ENCODE measurements at places on chromosomes 5 and 9.

DNA sequence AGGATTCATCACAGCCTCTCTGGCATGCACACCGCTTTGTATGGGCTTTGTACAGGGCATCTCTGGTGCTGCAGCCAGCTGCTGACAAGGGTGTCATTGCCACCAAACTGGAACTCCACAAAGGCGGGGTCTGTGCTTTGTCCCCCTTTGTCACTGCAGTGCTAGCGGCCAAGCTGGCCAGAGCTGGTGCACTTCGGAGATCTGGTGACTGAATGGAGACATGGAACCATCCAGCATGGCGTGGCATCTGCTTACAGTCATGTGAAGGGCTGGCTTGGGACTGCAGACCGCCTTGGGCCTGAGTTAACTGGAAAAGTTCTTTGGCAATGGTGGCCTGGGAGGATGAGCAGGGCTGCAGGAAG lies 18.7 kb upstream of the COL5A1 start:
- no peak overlapping the region for H3K4me3 ChIP-seq
- H3K36me3 ChIP-seq, result no peaks in the 10 kb centered on the region
- peaks cover 5% of the 10 kb centered on the region for H3K4me1 ChIP-seq
- H3K27ac ChIP-seq, result no peak overlapping the region

GRCh38 chr5:93721511-93721910 lies 19.9 kb downstream of the POU5F2 start:
- H3K27ac ChIP-seq, result no peak overlapping the region
- no peaks in the 10 kb centered on the region for H3K36me3 ChIP-seq
- no peak overlapping the region for H3K4me3 ChIP-seq

- no peaks in the 10 kb centered on the region for H3K27me3 ChIP-seq
- peaks cover 10% of the 10 kb centered on the region for H3K36me3 ChIP-seq
- no peak for DNase-seq
- H3K4me3 ChIP-seq, result no peak overlapping the region
- no peak overlapping the region for H3K27ac ChIP-seq
These were observed 207.9 kb downstream of the GDNF start for GRCh38 chr5:37631939-37632338.

DNA sequence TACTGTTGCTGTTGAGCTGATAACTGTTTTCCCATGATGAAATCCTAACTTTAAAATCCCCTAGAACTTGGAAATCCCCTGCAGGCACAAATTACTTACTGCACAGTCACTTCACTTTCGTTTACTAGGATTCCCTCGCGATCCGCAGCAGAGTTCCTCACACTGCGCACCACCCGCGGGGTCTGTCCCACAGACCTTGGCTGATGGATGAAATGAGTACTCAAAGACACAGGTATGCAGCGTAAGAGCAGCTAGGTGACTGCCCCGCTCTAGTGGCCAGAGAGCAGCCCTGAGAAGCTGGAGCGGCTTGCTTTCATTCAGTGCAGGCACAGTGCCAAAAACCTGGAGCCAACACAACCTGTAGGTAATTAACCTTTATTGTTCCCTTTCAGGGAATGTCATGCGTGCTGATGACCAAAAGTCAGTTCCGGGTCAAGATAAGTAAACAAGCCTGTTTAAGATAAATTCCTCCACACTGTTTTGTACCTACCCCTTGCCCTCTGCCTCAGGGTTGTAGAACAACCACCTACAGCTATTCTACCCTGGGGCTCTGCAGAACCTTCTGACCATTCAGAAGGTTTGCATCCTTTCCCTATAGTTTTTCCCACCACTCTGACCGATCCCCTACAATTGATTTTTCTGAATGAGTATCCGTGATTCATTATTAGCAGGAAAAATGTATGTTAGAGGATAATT lies 191.2 kb downstream of the CDH9 start:
- no peak for DNase-seq
- H3K4me1 ChIP-seq, result no peaks in the 10 kb centered on the region
- no peak overlapping the region for H3K27ac ChIP-seq
- H3K36me3 ChIP-seq, result no peaks in the 10 kb centered on the region

- no peaks in the 10 kb centered on the region for H3K36me3 ChIP-seq
- no peak overlapping the region for H3K4me3 ChIP-seq
- H3K4me1 ChIP-seq, result peaks cover 18% of the 10 kb centered on the region
These were observed 8.7 kb upstream of the ERAP1 start for GRCh38 chr5:96816411-96816939.

GRCh38 chr9:114370251-114370967 lies 17.4 kb downstream of the AKNA start:
- peaks cover 24% of the 10 kb centered on the region for H3K4me1 ChIP-seq
- no peak for DNase-seq
- H3K27ac ChIP-seq, result no peak overlapping the region
- no peaks in the 10 kb centered on the region for H3K27me3 ChIP-seq

DNA sequence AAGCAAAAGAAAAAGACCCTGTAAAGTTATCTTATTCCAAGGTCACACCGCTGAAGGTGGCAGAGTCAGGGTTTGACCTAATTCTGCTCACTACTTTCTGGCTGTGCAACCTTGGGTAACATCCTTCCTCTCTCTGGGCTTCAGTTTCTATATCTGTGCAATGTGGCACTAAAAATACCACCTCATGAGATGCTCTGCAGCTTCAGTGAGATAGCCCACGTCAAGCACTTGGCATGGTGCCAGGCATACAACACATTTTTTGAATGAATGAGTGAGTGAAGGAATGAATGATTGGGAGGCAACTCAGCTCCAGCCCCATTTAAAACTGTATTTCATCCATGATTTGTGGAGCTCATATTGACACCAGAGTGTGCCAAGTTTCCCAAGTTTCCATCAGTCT lies 62.3 kb downstream of the FOXI1 start:
- no peaks in the 10 kb centered on the region for H3K4me1 ChIP-seq
- no peak for DNase-seq
- no peak overlapping the region for H3K4me3 ChIP-seq
- H3K27me3 ChIP-seq, result no peaks in the 10 kb centered on the region

GRCh38 chr5:124059200-124059599 lies 547.2 kb downstream of the CSNK1G3 start:
- no peak overlapping the region for H3K4me3 ChIP-seq
- DNase-seq, result no peak
- H3K27ac ChIP-seq, result no peak overlapping the region
- no peaks in the 10 kb centered on the region for H3K36me3 ChIP-seq
- no peaks in the 10 kb centered on the region for H3K27me3 ChIP-seq

DNA sequence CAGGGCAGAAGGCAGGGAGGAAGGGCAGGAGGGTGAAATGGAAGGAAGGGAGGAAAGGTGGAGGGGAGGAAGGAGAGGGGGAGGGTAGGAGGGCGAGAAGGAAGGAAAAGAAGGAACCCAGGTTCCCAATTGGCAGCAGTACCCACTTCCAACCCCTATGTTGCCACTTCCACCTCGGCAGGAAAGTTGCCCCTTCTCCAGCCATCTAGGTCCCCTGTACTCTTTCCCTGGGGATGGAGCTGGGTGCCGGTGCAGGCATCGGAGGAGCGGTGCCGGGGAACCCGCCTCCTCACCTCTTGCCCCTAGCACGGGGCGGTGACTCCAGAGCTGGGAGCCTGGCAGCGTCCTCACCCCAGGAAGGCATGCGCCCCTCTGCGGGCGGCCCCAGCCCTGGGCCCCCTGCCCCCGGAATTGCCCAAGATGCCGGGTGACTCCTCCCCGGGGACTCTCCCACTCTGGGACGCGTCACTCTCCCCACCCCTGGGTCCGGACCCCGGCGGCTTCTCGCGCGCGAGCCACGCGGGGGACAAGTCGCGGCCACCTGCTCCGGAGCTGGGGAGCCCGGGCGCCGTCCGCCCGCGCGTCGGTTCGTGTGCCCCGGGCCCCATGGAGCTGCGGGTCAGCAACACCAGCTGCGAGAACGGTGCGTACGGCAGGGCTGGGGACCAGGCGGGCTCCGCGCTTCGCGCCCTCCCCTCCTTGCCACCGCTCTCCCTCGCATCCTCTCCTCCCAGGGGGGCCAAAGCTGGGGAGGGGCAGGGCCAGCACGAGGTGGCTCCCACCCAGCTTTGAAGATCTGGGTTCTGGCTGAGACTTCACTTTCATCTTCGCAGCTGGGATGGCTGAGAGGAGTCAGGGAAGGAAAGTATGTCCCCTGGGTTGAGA lies at the start of gene NIPAL4:
NIPAL4 (plus strand) TSS at position 499 of the 885 bp plus-strand sequence; CDS start at position 607, 108 bp downstream.
- peaks cover 6% of the 10 kb centered on the region for H3K27me3 ChIP-seq
- H3K36me3 ChIP-seq, result no peaks in the 10 kb centered on the region
- H3K4me3 ChIP-seq, result peak within 1 kb of the TSS; percentile 57
- DNase-seq, result peak; percentile 12
- H3K4me1 ChIP-seq, result peaks cover 52% of the 10 kb centered on the region

GRCh38 chr5:1793301-1793740 lies 6.3 kb downstream of the MRPL36 start:
- peak; percentile 41 for DNase-seq
- H3K27me3 ChIP-seq, result no peaks in the 10 kb centered on the region
- H3K4me3 ChIP-seq, result no peak overlapping the region
- H3K27ac ChIP-seq, result no peak overlapping the region
- H3K4me1 ChIP-seq, result peaks cover 9% of the 10 kb centered on the region
